ENCODE measurements at places on chromosomes 2 and 18.

GRCh38 chr2:156125018-156125417 is 207.5 kb downstream of the NR4A2 start:
- DNase-seq = no peak

- DNase-seq = no peak
These were observed 63.3 kb downstream of the DTNA start for GRCh38 chr18:34773378-34773777.

DNA sequence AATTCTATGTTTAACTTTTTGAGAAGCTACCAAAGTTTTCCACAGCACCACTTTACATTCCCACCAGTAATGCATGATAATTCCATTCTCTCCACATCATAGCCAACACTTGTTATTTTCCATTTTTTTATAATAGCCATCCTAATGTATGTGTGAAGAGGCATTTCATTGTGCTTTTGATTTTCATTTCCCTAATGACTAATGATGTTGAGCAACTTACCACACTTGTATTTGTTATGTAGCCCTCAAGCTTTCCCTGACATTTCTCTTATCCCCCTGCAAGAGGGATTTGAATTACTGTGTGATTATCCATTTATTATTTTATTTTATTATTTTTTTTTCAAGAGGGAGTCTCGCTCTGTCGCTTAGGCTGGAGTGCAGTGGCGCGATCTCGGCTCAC is 23.6 kb upstream of the SOS1 start:
- DNase-seq = no peak

DNA sequence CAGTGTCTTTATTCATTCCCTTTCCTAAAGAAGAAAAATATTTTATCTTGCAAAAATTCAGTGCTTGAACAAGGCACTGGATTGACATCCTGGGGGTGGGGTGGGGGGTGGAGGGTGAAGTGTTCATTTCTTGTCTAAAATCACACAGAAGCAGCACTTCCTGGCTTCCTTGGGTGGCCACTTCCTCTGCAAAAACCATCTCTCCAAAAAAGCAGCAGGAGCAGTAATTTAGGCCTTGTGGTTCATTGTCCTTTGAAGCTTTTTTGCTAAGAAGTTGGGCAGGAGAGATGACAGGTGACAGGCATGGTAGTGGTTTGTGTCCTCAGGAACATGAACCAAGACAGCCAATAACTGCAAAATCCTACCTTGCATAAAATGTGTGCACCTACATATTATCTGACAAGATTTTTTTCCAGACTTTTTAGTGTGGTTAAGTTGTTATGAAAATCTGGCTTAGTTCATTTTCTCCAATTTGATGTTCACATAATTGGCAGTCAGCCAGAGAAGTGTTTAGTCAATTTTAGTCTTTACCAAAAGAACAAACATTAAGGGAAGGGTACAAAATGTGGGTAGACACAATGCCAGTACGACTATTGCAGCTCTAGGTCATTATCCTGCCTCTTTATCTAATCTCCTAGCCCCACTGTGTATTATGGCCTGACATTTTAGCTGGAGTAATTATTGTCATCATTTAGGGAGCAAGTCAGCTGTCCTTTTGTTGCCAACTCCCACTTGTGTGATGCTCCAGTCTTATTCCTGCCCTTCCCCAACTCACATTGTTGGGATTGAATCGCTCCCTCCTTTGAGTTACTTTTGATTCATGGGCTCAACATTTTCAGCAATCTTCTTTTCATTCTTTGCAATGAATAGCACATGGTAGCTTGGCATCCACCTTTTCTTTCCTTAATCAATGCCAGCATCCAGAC is 177.2 kb downstream of the MYO3B start:
- DNase-seq = no peak

DNA sequence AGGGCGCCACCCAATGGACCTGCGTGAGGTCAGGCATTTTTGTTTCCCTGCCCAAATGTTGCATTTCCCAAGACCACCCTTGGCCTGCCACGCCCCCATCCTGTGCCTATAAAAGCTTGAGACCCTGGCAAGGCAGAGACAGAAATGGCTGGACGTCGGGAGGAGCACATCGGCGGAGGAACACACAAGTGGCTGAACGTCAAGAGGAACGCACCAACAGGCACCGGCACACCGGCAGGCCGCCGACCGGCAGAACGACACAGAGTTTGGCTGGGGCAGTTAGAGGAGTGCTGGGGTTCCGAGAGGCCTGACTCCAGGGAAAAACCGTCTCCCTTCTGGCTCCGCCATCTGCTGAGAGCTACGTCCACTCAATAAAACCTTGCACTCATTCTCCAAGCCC is 35.9 kb downstream of the DCDC2C start:
- DNase-seq = no peak

DNA sequence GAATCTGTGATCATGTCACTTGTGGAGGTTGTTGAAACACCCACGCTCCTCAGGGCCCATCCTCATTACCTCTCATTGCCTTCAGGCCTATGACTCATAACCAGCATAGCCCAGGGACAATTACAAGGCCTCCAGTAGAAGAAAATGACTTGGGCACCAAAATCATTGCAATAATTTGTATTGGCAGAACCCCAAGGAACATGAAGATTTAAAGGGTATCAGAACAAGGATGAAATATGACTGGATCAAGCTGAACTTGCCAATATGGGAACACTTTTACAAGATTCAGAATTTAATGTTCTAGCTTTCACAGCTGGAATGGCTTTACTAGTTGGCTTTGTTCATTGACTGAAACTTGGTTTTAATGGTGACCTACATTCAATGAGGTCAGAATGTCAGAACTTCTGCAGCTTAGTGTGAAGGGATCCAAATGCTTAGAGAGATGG is 156.4 kb downstream of the COPS8 start:
- no peak for DNase-seq

DNA sequence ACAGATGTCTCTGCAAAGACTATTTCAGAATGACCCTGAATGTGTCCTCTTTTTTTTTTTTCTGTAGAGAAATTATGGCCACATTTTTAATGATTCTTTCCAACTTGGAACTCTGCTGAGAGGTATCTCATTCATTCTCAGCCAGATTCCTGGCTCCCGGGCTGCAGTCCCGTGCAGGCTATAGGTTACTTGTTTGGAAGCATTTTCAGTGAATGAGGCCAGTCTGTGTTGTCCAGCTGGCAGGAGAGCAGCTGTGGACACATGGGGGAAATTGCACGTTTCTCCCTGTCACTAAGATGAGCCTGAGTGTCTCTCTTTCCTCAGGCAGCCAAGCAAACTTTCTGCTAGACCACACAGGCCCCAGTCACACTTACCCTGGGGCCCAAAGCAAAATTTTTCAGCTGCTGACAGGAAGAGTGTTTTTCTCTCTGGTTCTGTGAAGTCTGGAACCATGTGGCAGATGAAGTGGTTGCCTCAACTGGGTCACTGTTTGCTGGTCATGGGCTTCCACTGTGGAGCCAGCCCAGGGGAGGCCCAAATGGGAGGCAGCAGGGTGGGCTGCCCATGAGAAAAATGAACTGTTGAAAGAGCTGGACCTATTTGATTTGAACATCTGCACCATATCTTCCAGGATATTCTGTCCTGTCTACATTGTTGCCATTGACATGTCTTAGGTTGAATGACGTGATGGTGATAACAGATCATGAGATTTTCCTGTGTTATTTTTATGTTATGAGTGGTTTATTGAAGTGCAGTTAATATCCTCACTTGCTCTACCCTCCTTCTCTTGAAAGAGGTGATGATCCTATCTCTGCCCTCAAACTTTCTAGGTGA is 431.2 kb downstream of the LPIN1 start:
- DNase-seq = no peak

DNA sequence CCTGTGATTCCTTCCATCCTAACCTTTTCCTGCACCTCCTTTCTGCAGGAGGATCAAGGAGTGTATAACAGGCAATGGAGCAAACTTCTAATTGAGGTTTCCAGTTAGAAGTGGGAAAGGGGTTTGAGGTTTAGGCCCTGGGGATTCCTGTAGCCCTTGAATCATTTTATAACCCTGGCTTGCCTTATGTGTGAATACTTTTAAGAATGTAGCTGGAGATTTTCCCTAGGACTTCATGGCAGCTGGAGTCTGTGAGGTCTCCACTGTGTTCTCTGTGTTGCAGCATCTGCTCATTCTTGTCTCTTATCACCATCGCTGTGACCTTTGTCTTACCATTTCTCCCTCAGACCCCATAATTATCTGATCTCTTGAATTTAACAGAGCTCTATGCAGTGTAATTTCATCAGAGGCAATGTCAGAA is 370.2 kb upstream of the SLC14A2 start:
- no peak for DNase-seq

- DNase-seq = no peak
These were observed 173.5 kb downstream of the ATAD2B start for GRCh38 chr2:23753291-23754010.

- DNase-seq = no peak
These were observed 29.3 kb downstream of the MERTK start for GRCh38 chr2:111927723-111928122.

GRCh38 chr2:126658319-126658904 is 2.5 kb downstream of the GYPC start:
- DNase-seq = no peak

DNA sequence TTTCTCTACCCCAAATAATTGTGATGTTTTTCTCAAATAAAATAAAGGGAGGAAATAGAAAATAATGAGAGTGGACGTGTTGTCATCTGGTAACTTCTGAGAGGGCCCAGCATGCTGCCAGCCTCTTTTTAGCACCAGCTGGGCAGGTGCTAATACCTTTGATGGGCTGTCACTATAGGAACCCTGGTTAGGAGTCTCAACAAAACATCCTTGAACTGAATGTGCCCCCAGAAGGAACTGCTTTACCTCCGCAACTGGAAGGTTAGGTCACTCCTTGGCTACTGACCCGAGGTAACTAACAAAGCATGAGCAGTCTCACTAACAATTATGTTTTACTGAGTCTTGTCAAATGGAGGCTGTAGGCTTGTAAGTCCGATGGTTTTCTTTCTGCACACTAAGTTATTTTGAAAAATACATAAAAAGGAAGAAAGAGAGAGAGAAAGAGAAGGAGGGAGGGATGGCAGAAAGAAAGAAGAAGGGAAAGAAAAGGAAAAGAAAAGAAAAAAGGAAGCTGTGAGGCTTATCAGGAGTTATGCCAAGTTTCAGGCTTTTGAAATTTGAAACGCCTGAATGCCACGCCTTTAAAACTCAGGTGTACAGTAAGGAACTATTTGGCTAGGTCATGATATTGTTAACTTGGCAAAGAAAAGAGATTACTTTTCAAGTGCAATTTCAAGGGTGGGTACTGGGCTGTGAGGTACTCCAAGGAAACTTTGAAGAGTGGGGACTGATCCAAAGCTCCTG is 91.0 kb downstream of the TGIF1 start:
- DNase-seq = no peak

- DNase-seq = no peak
These were observed 145.0 kb downstream of the DCC start for GRCh38 chr18:52484977-52485376.

GRCh38 chr2:68698567-68699377 is 35.8 kb upstream of the ARHGAP25 start:
- DNase-seq = no peak

- DNase-seq = no peak
These were observed 236.3 kb upstream of the FSIP2 start for GRCh38 chr2:185502351-185502750.

DNA sequence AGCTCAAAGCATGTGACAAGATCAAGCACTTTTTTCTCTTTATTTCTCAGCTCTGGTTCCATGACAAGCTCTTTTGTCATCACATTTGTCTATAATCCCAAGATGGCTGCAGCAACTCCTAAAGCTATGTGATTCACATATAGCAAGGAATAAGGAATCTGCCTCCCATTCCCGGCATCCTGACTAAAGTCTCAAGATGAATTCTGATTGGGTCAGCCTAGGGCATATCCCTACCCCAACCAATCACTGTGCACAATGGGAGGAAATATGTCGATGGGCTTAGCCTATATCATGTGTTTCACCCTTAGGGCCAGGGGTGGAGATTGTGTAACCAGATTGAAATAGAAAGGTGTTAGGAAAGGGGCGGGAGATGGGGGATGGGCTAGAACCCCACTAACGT is 23.1 kb upstream of the COLEC12 start:
- DNase-seq = no peak

DNA sequence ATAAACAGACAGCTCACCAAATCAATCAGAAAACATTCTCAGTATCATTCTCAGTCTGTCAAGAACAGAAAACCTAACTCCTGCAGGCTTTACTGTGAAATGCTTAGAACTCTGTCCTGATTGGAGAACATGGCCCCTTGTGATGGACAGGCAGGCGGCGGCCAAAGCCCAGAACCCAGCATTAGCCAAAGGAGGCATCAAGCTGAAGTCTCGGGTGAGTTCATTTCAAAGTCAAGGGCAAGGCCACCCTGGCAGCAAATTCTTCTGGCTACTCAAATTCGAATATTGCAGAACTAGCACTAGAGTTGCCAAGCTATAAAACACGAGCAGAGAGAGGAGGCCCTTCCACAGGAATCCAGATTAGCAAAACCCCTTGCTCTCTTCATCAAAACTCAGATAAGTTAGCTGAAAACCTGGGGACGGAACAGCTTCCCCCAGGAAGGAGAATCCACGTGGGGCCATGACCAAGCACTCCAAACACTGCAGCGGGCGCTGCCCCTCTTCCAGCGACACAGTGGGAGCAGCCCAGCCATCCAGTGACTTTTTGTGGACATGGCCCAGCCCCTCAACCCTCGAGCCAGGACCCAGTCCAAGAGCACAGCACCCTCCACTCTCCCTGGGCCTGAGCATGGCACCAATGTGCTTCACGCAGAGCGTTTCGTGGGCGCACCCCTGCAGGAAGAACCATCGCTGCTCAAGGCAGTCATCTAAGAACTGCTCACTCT is 98.6 kb downstream of the HDAC4 start:
- no peak for DNase-seq

DNA sequence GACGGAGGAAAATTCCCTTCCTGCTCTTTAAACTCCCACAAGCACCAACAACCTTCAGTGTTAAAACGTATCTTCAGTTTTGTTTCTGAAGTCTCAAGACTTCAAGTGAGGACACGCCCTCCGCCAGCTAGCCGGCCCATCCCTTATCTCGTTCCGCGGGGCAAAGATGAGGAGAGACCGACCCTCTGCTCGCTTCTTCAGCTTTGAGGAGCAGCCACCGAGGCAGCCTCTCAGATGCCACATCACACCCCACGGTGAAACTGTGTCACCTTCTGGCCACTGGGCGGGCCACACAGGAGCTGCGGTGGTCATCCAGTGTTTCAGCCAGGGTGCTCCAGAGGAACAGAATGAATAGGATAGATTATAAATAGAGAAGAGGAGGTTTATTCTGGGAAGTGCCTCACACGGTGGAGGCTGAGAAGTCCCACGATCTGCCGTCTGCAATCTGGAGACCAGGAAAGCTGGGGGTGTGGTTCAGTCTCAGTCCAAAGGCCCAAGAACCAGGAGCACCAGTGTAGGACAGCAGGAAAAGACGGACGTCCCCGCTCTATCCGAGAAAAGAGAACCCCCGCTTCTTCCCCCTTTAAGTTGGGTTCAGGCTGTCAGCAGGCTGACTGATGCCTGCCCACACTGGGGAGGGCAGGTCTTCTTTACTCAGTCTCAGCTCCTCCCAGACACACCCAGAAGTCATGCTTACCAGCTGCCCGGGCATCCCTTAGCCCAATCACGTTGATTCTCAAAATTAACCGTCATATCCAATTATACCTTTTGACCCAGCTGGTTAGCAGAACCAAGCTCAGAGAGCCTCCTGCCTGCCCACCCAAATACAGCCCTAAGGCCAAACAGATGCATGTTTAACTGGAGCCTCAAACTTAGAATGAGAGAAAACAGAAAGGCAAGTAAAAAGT is 399.7 kb upstream of the ID2 start:
- DNase-seq = no peak

GRCh38 chr2:50650403-50650810 is 381.5 kb downstream of the NRXN1 start:
- DNase-seq = no peak
